Upper lobe of right lung (tissue), 1 donor: ENCODE measurements at places on chromosomes 1 and 21. TPM values are rescaled to one million over a fixed set of nuclear protein-coding genes. Genes with fewer than 3 reads are reported as not detected.

- H3K36me3 ChIP-seq, result no peaks in the 10 kb centered on the region
- H3K4me1 ChIP-seq, result no peaks in the 10 kb centered on the region
- H3K27ac ChIP-seq, result no peak overlapping the region
- H3K27me3 ChIP-seq, result no peaks in the 10 kb centered on the region
Observed at GRCh38 chr1:71562298-71562697, 481.5 kb upstream of the ZRANB2 start.

The ARHGEF2 gene
- 220 TPM for total RNA-seq

DNA sequence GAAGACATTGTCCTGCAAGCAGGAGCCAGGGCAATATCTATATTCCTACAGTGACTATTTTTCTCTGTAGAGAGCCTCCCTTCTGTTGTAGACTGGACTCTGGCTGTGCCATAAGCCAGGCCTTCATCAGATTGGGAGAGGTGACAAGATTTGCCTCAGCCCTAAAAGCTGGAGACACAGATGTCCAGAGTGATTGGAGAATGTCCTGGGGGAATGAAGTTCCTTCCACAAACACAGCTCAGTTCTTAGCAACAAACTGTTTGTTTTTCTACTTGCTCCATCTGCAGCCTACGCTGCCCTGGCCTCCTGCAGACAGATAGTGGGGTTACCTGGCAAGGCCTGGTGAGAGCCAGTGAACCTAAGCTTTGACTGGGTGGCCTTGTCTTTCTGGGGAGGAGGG lies 29.9 kb upstream of the SNX27 start:
- no peak overlapping the region for H3K4me3 ChIP-seq
- peaks cover 27% of the 10 kb centered on the region for H3K36me3 ChIP-seq
- H3K4me1 ChIP-seq, result no peaks in the 10 kb centered on the region
- H3K27ac ChIP-seq, result no peak overlapping the region
- H3K27me3 ChIP-seq, result no peaks in the 10 kb centered on the region

- DNase-seq, result no peak
- H3K4me3 ChIP-seq, result no peak overlapping the region
- H3K27me3 ChIP-seq, result peaks cover 7% of the 10 kb centered on the region
Observed at GRCh38 chr21:45873418-45873817, 108.2 kb upstream of the COL6A1 start.

The GBP3 gene
- total RNA-seq, result 46.6 TPM
